ENCODE measurements at places on chromosomes 4 and X.

DNA sequence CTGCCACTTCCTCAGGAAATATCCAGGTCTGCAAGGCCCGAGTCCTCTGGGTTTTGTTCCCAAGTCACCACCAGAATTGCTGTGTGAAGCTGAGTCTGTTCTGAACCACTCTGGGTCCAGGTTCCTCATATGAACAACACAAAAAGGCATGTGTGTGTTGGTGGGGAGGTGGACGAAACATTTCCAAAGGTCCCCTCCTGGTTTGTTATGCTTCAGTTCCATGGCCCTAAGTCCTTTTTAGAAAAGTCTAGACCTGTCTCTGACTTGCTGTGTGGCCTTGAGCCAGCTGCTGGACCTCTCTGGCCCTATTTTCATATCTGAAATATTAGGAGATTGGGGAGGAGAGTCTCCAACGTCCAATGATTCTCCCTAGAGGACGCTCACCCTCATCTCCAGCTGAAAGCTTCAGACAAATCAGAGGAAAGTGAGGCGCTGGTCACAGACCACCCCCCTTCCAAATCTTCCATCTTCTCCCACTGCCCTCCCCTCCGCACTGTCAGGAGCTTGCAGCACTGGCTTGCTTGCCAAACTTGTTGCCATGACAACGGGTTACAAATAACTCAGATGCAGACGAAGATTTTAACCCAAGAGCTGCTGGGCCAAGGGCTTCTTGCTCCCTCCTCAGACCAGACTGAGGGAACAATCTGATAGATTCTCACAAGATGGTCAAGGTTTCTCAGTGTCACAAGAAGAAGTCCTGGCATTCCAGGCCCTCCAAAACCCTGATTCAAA is 64.5 kb downstream of the SMC1A start:
- DNase-seq = no peak

DNA sequence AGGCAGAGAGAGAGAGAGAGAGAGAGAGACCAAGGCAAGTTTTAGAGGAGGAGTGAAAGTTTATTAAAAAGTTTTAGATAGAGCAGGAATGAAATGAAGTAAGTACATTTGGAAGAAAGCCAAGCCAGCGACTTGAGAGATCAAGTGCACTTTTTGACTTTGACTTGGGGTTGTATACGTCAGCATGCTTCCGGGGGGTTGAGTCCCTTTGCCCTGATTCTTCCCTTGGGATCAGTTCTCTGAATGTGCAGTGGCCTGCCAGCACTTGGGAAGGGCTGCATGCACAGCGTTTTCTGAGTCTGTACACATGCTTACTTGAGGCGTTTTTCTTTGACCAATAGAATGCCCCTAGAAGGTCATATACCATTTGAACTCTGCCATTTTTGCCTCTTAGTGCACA is 400.5 kb downstream of the PDGFC start:
- no peak for DNase-seq

- no peak for DNase-seq
These were observed 153.0 kb downstream of the ATOH1 start for GRCh38 chr4:93981594-93981993.

- no peak for DNase-seq
These were observed 45.9 kb upstream of the MTMR1 start for GRCh38 chrX:150647331-150647730.

DNA sequence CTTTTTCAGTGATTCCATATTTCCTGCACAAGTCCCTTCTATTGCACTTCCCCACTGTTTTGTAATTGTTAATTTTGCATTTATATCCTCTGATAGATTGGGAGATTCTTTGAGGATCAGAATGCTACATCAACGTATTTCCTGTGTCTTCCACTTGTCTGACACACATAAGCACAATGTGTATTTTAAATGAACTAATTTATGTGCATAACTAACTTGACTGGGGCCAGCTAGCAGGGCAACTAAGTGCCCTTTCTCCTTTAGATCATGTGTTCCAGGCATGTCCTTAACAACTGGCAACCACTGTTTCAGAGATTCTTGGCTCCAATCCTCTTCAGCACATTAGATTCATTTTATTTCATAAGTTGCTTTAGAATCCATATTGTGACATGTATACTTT is 15.7 kb upstream of the UCP1 start:
- no peak for DNase-seq

DNA sequence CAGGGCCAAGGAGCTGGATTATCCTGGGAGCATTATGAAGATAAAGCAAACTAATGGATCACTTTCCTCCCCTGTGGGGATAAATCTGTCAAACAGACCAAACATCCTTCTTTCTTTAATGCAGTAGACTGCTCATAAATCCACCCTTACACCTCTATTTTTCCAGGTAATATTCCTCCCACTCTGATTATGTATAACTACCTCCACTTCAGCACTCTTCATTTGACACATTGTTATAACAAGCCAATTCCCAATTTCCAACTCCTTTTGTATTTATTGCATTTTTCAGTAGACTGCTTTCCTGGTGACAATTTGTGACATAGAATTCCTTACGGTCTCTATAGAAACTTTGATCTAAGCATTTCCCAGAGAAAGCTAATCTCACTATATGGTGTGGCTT is 115.0 kb upstream of the PRKG2 start:
- no peak for DNase-seq

GRCh38 chr4:108804648-108805273 is 41.9 kb upstream of the ETNPPL start:
- no peak for DNase-seq

DNA sequence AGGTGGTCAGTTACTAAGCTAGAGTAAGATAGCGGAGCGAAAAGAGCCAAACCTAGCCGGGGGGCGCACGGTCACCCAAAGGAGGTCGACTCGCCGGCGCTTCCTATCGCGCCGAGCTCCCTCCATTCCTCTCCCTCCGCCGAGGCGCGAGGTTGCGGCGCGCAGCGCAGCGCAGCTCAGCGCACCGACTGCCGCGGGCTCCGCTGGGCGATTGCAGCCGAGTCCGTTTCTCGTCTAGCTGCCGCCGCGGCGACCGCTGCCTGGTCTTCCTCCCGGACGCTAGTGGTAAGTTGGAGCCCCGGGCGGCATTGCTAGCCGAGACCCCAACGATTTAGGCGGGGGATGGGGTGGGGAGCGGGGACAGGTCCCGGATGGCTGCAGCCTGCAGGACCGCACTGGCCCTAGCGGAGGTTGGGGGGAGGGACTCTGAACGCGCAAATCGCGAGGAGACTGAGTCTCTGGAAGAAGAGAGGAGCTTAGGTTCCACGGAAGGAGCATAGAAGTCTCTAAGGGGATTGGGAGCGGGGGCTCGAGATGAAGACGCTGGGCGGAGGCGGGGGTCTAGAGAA is 573 bp downstream of the HTR2C start:
- no peak for DNase-seq

- no peak for DNase-seq
These were observed 75.6 kb downstream of the GPR143 start for GRCh38 chrX:9690046-9690445.

- no peak for DNase-seq
These were observed 70.5 kb upstream of the HGFAC start for GRCh38 chr4:3371033-3372001.

DNA sequence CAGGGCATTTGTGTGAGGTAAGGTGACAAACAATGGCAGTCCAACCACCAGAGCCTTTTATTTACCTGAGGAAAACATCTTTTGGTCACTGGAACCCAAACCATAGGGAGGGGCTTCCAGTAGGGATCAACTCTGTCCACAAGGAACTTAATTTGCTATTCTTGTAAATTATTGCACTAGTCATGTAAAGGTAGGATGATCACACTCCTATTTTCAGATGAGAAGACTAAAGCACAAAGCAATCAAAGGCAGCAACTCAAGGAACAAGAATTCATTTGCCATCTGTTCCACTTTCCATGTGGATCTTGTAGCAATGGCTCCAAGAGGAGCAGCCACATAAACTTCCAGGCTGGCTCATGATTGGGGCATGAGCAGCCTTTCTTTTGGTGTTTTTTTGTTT is 35.3 kb downstream of the CD99L2 start:
- DNase-seq = no peak

GRCh38 chr4:14178421-14178820 is 550.9 kb upstream of the BOD1L1 start:
- no peak for DNase-seq

GRCh38 chr4:174707902-174708301 is 121.1 kb downstream of the GLRA3 start:
- no peak for DNase-seq

DNA sequence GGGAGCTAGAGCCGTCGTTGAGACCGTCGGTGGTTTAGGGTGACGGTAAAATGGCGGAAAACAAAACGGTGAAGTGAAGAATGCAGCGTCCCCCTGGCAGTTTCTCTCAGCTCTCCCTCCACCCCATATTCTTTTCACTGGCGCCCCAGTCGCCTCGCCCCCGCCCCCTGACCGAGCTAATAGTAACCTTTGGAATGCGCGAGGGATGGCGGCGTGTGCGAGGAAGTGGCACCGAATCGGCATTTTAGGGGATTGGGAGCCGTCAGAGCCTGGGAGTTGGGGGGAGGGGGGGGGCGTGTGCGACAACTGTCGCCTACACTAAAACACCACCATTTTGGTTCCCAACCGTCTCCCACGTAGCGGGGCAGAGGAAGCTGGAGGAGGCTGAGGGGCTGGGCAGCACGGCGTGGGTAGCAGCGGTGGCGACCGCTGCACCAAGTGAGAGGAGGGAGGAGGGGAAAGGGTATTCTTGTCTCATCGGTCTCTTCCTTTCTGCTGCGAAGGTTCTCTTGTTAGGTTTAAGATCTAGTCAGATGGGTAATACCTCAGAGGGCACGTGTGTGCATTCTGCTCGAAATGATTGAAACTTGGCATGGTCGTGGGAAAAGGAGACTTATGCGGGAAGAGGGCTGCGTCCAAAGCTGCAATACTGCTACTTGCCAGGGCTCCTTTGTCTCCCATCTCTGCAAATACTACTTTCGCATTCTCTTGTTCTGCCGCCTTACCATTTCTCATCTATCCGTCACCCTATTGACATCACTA is 840 bp downstream of the ZNF711 start:
- DNase-seq = no peak

GRCh38 chrX:115679460-115679859 is 118.5 kb downstream of the PLS3 start:
- no peak for DNase-seq

DNA sequence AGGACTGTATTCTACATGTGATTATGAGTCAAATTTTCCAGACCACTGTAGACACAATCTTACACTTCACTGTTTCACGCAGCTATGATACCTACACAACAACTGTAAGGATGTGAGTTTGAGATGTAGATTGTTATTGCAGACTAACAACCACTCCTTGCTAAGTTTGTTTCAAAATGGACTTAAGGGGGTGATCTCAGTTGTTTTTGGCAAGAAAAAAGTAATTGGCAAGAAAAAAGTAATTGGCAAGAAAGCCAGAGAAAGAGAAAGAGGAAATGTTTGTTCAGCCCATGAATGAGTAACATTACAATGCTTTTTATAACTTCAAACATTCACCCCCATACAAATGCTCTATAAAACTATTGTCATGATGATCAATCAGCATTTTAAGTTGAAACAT is 466.4 kb downstream of the DMD start:
- DNase-seq = no peak

DNA sequence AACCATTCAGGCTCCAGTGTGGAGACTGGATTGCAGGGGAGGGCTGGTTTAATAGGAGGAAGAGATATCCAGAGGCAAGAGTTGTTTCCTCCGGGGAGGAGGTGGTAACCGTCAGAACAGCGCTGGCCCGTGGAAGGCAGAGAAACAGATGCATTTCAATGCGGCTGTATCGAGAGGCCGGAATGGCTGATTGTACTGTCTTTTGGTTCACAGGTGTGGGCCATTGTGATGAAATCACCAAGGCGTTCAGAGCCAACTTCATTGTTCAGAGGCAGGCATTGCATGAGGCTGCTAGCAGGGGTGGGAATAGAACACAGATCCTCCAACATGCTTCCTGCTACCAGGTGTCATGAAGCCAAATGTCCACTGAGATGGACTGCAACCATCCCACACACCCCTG is 53.0 kb downstream of the SHOX start:
- DNase-seq = no peak

DNA sequence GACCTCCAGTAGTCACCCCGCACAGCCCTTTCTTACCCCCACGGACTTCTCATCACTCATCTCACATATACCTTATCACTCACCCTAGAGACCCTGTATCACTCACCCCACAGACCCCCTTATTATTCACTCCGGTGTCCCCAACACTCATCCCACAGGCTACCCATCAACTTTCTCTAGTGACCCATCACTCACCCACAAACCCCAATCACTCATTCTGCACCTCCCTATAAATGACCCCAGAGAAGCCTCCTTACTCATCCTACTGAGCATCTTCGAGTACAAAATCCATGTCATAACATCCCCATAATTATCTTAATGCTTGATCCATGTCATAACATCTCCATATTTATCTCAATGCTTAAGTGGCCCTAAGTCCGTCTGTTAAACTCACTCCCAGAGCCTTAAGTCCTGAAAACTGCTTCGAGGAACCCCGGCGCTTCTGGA is 934 bp downstream of the ZNF41 start:
- DNase-seq = no peak

DNA sequence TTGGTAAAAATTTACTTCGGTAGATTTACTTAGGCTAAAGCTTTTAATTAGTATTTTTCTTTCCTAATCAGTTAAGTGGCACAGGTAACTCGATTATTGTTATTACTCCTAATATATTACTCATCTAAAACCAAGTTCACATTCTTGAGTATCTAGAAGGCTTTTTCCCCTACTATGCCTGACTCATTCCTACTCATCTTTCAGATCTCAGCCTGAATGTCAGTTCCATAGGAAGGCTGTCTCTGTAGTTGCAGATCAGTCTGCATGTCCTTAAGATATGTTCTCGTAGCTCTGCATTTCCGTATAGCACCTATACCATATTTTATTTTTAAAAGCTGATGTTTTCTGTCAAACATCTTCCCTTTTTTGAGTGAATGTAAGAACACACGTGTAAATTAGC is 5.9 kb upstream of the FAM184B start:
- no peak for DNase-seq

DNA sequence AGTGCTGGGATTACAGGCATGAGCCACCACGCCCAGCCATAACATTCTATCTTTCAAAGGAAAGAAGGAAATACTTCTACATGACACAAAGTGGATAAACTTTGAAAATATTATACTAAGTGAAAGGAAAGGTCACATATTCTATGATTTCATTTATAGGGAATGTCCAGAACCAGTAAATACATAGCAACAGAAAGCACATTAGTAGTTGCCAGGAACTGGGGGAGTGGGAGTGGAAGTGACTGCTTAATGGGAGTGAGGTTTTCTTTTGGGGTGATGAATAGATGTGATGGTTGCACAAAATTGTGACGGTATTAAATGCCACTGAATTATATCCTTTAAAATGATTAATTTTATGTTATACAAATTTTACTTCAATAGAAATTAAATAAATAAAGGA is 95.7 kb upstream of the IL15 start:
- DNase-seq = no peak

GRCh38 chrX:41688835-41689234 is at the start of gene GPR34:
Gene GPR34 (plus strand): TSS chrX:41688973. CDS start chrX:41695634, 6,661 bp downstream.
- DNase-seq = no peak

DNA sequence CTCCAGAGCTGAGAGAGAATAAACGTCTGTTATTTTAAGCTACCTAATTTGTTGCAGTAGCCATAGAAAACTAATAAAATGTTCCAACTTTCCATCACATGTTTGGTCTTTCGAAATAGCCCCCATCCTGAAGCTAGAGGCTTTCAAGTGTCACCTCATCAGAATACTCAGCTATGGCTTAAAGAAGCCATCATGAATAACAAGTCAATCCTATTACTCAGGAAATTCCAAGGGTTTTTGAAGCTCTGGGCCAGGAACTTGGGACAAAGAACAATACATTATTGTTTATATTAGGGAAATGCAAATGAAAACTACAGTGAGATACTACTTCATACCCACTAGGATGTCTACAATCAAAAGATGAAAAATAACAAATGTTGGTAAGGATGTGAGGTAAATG is 42.2 kb downstream of the TBCK start:
- no peak for DNase-seq

GRCh38 chr4:7294176-7294756 is 101.9 kb downstream of the SORCS2 start:
- no peak for DNase-seq

Data from hematopoietic multipotent progenitor cell treated with erythropoietin and hydrocortisone succinate and interleukin-3 and kit ligand, for 17 days (in vitro differentiated cells).